ENCODE measurements at places on chromosomes 7 and 10. TPM values are rescaled to one million over a fixed set of nuclear protein-coding genes. Genes with fewer than 3 reads are reported as not detected.

PNLIP gene
- total RNA-seq, result not detected

ATP5F1C gene
- total RNA-seq, result 221 TPM

GRCh38 chr7:116339564-116339963 lies 129.2 kb downstream of the TES start:
- DNase-seq, result no peak
- H3K4me3 ChIP-seq, result no peak overlapping the region
- peaks cover 7% of the 10 kb centered on the region for H3K4me1 ChIP-seq
- H3K27ac ChIP-seq, result no peak overlapping the region

- DNase-seq, result no peak
- H3K27me3 ChIP-seq, result no peaks in the 10 kb centered on the region
- no peak overlapping the region for H3K4me3 ChIP-seq
These were observed 21.2 kb downstream of the ASB15 start for GRCh38 chr7:123622660-123623386.

CHN2 gene
- 22.0 TPM for total RNA-seq

PTN gene
- 3.1 TPM for total RNA-seq

- H3K4me1 ChIP-seq, result no peaks in the 10 kb centered on the region
- H3K4me3 ChIP-seq, result no peak overlapping the region
- no peak for DNase-seq
- H3K36me3 ChIP-seq, result no peaks in the 10 kb centered on the region
- peaks cover 10% of the 10 kb centered on the region for H3K27me3 ChIP-seq
These were observed 57.3 kb downstream of the EVX1 start for GRCh38 chr7:27299861-27300260.

GRCh38 chr7:39510864-39511354 lies 55.3 kb upstream of the YAE1 start:
- H3K4me1 ChIP-seq, result no peaks in the 10 kb centered on the region
- no peak overlapping the region for H3K27ac ChIP-seq
- no peak for DNase-seq
- H3K27me3 ChIP-seq, result peaks cover 2% of the 10 kb centered on the region
- no peaks in the 10 kb centered on the region for H3K36me3 ChIP-seq

SUPV3L1 gene
- total RNA-seq, result 36.6 TPM

DNA sequence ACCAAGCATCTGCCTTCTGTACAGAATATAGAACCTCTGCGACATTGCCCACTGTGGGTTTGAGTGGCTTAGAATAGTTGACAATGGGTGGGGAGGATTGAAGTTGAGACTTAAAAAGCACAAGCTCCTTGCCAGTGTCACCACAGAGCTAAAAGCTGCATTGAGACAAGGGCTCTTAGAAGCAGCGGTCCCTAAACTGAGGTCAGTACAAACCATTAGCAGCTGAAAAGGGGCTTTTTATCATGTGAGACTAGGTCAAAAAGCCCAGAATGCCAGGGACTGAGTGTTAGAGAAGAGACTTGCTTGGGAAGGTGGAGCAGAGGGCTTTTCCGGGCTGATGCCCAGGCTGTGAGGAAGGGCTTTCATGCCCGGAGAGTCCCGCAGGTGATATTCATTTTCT lies 91.3 kb downstream of the POU6F2 start:
- H3K4me1 ChIP-seq, result peaks cover 4% of the 10 kb centered on the region
- H3K4me3 ChIP-seq, result no peak overlapping the region

SAMD9L gene
- total RNA-seq, result not detected

DNA sequence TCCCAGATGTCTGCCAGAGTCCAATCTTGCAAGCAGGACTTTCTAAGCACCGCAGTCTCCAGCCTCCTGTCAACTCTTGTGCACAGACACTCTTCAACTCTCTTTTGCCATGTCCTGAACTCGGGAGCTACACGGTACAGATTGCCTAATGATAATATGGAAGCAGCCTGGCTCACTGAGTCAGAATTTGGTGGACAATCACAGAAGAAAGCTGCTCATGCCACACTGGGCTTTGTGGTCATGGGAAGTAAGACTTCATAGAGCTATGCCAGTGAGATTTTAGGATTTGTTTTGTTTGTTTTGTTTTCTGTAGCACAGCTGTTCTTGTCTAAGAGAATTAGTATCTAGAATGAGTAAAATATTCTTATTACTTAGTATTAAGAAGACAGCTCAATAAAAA lies 144.1 kb upstream of the PRSS58 start:
- peaks cover 17% of the 10 kb centered on the region for H3K27me3 ChIP-seq
- no peak overlapping the region for H3K4me3 ChIP-seq
- H3K4me1 ChIP-seq, result no peaks in the 10 kb centered on the region
- no peak for DNase-seq

INHBA gene
- 0.31 TPM for total RNA-seq

- DNase-seq, result no peak
- H3K27ac ChIP-seq, result no peak overlapping the region
- H3K4me1 ChIP-seq, result peaks cover 4% of the 10 kb centered on the region
- peaks cover 1% of the 10 kb centered on the region for H3K36me3 ChIP-seq
These were observed 28.5 kb upstream of the TOMM7 start for GRCh38 chr7:22851145-22851544.

GRCh38 chr10:17195083-17195482 lies 6.4 kb downstream of the TRDMT1 start:
- DNase-seq, result no peak
- no peaks in the 10 kb centered on the region for H3K27me3 ChIP-seq
- no peak overlapping the region for H3K4me3 ChIP-seq
- H3K4me1 ChIP-seq, result peaks cover 12% of the 10 kb centered on the region
- H3K36me3 ChIP-seq, result peaks cover 2% of the 10 kb centered on the region

CCL26 gene
- not detected for total RNA-seq

DNA sequence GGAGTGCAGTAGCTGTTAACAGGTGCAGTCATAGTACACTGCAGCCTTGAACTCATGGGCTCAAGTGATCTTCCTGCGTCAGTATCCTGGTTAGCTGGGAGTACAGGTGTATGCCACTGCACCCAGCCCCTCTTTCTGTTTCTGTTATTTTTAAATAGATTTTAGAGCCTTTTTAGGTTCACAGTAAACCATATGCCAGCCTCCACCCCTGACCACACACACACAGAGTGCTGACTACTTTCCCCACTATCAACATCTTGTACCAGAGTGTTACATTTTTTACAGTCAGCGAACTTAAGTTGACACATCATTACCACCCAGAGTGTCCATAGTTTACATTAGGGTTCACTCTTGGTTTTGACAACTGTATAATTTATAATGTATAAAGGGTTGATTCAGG lies 32.1 kb downstream of the MARCHF5 start:
- DNase-seq, result no peak
- H3K4me1 ChIP-seq, result peaks cover 2% of the 10 kb centered on the region
- no peak overlapping the region for H3K4me3 ChIP-seq
- no peaks in the 10 kb centered on the region for H3K27me3 ChIP-seq
- H3K36me3 ChIP-seq, result peaks cover 23% of the 10 kb centered on the region

- peaks cover 8% of the 10 kb centered on the region for H3K4me1 ChIP-seq
- DNase-seq, result no peak
- H3K27ac ChIP-seq, result no peak overlapping the region
These were observed 96.6 kb upstream of the PTN start for GRCh38 chr7:137439829-137440825.

DNA sequence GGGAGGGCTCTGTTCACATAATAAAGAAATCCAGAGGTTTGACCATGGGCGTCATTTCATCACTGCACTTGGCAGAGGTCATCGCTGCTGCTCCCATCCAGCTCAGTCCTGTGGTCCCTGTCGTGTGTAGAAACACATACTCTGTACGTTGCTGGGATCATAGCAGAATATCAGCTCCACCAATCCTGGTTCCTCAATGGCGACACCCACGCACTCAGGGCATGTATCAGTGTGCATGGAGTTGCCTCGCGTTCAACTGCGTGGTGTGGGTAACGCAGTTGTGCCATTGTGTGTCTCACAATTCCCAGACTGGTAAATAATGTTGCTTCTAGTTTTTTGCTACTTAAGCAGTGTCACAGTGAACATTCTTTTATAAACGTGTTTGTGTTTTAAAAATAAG lies 111.1 kb downstream of the LHPP start:
- H3K27me3 ChIP-seq, result no peaks in the 10 kb centered on the region
- H3K36me3 ChIP-seq, result no peaks in the 10 kb centered on the region
- H3K4me1 ChIP-seq, result no peaks in the 10 kb centered on the region

- H3K27me3 ChIP-seq, result no peaks in the 10 kb centered on the region
- H3K27ac ChIP-seq, result no peak overlapping the region
- H3K4me3 ChIP-seq, result no peak overlapping the region
- no peak for DNase-seq
- peaks cover 3% of the 10 kb centered on the region for H3K36me3 ChIP-seq
- H3K4me1 ChIP-seq, result peaks cover 18% of the 10 kb centered on the region
These were observed 79.0 kb upstream of the MACROH2A2 start for GRCh38 chr10:69973678-69974077.

PRPS1L1 gene
- not detected for total RNA-seq

MRPL43 gene
- 70.7 TPM for total RNA-seq

GRCh38 chr10:88497913-88498312 lies 85.2 kb downstream of the RNLS start:
- H3K4me1 ChIP-seq, result peaks cover 2% of the 10 kb centered on the region
- no peaks in the 10 kb centered on the region for H3K36me3 ChIP-seq
- DNase-seq, result no peak
- H3K27me3 ChIP-seq, result peaks cover 4% of the 10 kb centered on the region
- H3K4me3 ChIP-seq, result no peak overlapping the region

SHTN1 gene
- 46.9 TPM for total RNA-seq

PPP1R17 gene
- total RNA-seq, result 0.96 TPM

TAS2R39 gene
- total RNA-seq, result not detected

DNA sequence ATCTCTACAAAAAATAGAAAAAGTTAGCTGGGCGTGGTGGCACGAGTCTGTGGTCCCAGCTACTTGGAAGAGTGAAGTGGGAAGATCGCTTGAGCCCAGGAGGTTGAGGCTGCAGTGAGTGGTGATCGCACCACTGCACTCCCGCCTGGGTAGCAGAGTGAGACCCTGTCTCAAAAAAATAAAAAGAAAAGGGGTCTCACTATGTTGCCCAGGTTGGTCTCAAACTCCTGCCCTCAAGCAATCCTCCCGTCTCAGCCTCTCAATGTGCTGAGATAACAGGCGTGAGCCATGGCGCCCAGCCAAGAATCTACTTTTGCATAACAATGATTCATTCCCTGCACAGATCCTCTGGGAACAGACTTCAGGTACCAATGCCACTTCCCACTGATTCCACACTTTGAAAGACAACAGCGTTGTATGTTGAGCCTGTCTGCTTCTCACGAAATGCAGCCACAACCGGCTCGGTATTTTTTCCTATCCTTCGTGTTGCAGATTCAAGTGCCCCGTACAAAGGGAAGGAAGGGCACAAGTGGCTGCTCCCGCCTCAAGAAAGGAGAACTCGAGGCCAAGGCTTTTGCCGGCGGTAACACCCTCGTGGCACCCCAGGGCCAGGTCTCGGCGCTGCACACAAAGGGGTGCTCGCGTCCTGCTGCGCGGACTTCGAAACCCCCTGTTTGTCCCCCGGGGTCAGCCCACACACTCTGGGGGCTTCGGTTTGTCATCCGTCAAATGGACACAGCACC lies 745 bp downstream of the DAGLB start:
- H3K4me3 ChIP-seq, result peak overlapping the region; percentile 93
- DNase-seq, result no peak
- H3K27me3 ChIP-seq, result no peaks in the 10 kb centered on the region
- H3K4me1 ChIP-seq, result peaks cover 6% of the 10 kb centered on the region
- peak overlapping the region; percentile 99 for H3K27ac ChIP-seq
- peaks cover 18% of the 10 kb centered on the region for H3K36me3 ChIP-seq

DNA sequence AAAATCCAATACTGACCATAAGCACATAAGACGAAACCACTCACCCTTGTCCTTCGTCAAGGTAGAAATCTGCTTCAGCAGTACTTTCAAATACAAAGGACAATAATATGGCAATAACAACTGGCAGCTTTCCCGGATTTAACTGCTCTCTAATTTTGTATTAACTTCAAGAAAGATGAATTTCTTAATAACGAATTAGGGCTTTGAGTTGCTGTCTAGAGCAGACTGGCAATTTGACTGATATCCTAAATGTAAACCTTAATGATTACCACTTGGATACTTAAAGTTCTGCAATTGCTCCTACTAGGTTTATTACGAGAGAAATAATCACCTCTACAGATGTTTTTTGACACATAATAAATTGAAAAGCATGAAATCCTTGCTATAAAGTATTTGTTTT lies 418.7 kb downstream of the MAGI2 start:
- no peaks in the 10 kb centered on the region for H3K36me3 ChIP-seq
- no peak overlapping the region for H3K4me3 ChIP-seq
- DNase-seq, result no peak

MACC1 gene
- 16.1 TPM for total RNA-seq

SAP25 gene
- 8.1 TPM for total RNA-seq

DNA sequence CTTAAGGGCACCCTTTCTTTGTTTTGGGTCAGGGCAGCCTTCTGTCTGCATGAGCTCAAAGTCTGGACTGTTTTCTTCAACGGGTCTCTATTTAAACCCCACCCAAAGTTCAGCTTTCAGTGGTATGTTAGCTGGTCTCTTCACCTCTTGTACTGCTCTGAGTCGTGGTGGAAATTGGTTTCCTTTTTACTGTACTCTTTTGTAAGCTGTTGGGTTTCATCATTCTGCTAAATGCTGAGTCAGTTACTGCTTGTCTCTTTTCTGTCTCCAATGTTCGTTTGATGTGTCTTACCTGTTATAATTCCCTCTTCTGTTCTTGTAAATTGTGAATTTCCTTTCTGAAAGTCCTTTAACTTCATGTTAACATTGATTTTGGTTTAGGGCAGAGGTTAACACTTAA lies 64.1 kb upstream of the MALRD1 start:
- no peaks in the 10 kb centered on the region for H3K27me3 ChIP-seq
- H3K4me3 ChIP-seq, result no peak overlapping the region
- H3K27ac ChIP-seq, result no peak overlapping the region
- no peak for DNase-seq

DNA sequence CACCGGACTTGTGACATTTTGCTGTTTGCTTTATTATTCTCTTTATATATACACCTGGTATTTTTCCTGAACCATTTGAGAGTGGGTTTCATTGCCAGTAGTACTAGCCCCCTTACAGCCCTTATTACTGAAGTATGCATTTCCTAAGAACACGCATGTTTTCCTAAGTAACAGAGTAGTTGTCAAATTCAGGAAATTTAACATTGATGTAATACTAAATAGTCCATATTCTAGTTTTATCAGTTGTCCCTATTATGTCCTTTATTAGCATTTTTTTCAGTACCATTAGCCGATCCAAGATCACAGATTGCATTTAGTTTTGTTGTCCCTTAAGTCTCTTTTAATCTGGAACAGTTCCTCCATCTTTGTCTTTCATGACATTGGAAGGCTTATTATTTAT lies 8.0 kb downstream of the KMT2E start:
- no peaks in the 10 kb centered on the region for H3K27me3 ChIP-seq
- H3K4me1 ChIP-seq, result peaks cover 48% of the 10 kb centered on the region
- H3K27ac ChIP-seq, result no peak overlapping the region
- no peak overlapping the region for H3K4me3 ChIP-seq
- H3K36me3 ChIP-seq, result no peaks in the 10 kb centered on the region

EPO gene
- total RNA-seq, result 0.22 TPM

All from progenitor cell of endocrine pancreas (in vitro differentiated cells).